CD4-positive, alpha-beta T cell treated with Interleukin-6 at 100 ng/mL for 8 hours (primary cell): ENCODE measurements at places on chromosomes 12 and 14.

DNA sequence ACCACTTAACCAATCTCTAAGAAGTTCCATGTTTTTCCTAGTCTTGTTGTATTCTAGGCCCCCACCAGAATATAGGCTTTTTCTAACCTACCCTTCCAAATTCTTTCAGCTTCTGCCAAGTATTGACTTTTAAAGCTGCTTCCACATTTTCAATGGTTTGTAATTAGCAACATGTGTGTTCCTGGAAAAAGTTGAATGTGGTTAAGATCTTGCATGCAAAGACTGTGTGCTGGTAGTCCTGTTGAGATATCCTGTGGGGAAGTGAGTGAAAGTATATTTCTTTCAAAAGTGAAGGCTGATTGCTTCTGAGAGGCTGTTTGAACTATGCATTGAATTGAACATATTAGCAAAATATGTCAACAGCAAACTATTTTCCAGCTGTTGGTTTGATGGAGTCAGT, 646 bp upstream of the OR6C4 start:
- DNase-seq = no peak

GRCh38 chr14:67410313-67410712, 1.7 kb downstream of the PLEK2 start:
- no peak for DNase-seq

GRCh38 chr14:52987514-52987913, 36.7 kb upstream of the FERMT2 start:
- DNase-seq = no peak

DNA sequence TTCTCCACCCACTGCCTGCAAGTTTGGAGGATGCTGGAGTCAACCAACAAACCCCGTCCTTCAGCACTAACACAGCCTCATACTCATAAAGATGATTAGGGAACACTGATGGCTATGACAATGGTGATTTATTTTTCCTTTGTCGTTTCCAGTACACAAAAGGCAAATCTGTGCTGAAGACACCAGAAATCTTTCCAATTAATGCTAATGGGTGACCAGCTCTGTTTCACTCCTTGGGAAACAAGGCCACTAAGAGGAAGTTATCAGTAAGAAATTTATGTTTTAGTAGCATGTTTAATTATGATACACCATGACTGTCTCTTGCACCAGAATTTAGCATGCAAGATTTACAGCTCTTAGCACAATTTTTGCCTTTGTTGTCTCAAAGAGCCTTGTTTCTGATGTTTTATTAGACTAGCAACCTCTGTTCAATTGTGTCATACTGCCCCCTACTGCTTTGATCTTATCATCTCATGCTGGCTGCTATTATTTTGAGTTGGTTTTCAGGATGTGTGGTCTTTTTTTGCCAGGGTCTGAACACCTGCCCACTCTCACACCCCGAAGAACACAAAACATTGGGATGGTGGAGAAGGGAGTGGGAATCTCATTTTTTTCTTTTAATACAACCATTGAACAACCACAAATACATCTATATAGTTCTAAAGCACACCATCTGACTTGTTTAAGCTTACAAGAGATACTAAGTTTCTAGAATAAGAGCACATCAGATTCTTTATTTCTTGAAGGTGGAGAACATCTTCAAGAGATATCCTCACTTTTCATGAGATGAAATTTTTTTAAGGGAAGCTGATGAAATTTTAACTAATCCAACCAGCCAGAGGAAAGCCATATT, 160.9 kb downstream of the SPTSSA start:
- DNase-seq = no peak

DNA sequence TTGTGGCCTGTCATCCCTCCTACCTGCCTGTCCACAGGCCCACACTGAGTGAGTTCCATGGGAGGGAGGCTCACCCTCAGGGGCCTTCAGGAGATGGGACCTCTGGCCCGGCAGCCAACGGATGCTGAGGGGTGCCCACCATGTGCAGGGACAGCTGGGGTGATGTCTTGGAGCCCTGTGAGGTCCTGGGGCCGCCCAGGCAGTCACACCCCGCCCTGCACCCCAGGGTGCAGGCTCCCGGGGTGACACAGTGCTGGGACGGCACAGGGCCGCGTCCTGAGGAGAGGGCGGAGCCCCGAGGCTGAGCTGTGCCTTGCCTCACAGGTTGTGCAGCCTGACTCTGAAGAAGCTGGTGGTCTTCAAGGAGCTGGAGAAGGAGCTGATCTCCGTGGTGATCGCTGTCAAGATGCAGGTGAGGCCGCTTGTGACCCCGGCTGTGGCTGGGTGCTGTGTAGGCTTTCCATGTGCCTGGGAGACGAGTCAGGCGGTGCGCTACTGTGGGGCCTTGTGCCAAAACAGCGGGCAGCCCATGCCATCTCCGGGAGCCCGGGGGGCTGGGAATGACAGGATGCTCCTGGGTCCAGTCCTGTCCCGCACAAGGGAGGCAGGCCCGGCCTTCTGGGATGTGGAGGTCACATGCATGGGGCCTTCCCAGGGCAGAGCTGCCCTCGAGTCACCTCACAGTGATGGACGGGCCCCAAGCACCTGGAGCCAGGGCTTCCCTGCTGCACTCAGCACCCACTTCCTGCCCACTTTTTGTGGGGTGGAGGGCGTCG, 33.8 kb downstream of the PACS2 start:
- DNase-seq = no peak
